GM03348 (cell line): ENCODE measurements at places on chromosomes 4 and X.

GRCh38 chr4:6916587-6917460 is 7.2 kb downstream of the TBC1D14 start:
- DNase-seq, result no peak

DNA sequence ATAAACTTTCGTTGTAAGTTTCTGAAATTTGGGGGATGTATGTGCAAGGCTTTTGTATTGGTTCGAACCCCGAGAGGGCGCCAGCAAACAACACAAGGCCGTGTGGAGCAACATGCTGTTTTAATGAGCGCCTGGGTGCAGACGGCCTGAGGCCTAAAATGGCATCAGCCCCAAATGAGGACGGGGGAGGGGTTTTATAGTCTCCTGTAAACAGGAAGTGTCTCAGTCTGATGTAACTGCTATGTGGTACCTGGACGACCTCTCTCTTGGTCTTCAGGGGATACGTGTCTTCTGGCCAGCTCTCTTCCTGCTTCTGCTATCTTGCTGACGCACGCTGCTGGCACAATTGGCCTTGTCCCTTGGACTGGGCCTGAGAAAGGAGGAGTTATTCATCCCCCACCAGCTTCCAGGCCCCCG is 1348.0 kb downstream of the ADGRL3 start:
- no peak for DNase-seq

DNA sequence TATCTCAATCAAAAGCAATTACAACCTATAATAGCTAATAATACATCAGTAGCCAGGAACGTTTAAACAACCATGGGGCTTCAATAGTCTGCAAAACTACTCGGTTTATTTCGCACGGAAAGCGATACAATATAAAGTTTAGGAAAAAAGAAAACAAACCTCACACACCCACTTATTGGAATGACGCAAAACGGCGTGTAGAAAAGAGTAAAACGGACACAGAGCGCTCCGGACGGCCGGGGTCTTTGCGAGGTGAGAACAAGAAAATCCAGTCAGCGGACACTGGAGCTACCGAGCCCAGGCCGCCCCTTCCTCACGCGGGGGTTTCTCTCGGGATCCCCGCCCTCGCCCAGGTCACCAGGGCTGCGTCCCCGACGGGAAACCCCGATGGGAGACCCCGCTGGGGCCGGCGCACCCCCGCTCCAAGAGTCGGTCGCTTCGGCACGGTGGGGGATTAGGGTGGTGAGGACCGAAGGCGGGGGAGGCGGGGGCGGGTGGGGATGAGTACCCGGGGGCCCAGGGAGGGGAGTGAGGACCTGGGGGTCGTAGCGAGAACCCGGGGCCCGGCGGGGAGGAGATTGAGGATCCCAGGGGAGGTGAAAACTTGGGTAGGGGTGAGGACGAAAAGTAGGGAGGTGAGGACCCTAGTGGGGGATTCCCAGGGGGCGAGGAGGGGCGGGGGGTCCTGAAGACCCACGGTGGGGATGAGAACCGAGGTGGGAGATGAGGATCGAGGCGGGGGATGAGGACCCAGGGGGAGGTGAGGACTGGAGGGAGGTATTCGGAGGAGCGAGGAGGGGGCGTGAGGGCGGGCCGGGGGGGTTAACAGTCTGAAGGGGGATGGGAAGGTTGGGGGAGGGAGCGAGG is 737 bp downstream of the NELFA start:
- no peak for DNase-seq

GRCh38 chrX:16979226-16979625 is 32.8 kb downstream of the REPS2 start:
- DNase-seq, result no peak

DNA sequence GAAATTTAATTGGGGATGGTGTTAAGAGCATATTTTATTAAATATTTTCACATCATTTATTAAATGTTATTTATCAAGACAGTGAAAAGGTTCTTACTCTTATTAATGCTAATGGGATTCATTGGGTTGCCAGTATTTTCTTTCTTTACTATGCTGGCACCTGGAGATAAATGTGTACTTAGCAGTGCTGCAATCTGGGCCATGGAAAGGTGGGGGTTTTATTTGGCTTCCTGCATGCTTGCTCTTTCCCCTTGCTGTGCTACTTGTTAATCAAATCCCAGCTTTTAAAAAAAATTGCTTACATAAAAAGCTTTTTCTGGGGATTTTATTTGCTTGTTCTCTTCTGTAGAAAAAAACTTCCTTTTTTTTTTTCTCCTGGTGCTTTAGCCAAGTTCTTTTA is 48.3 kb downstream of the ZAR1 start:
- no peak for DNase-seq

DNA sequence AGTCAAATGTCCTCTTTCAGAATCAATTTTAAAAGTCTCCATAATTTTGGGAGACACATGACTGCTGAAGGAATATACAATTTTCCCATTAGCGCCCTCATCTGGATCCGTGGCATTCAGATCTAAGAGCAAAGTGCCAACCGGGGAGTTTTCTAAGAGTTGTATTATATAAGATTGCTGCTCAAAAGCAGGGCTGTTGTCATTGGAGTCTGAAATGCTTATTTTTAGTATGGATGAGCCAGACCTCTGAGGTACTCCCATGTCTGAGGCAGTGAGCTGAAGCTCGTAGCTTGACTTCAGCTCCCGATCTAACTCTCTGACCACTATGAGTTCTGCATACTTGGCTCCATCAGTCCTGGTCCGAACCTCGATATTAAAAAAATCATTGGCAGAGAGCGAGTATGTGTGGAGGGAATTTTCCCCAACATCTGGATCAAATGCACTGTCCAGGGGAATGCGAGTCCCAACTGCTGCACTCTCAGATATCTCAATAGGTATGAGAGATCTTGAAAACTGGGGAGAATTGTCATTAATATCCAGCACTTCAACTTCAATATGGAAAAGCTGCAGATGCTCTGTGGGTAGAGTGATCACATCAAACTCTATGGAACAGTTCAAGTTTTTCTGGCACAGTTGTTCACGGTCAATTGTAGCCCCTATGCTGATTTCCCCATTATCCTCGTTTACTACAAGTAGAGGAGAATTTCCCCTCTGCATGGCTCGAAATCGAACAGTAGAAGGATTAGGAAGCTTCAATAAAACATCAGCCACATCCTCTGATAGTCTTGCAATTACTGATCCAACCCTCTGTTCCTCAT is 917 bp downstream of the PCDH18 start:
- peak; percentile 24 for DNase-seq

- peak; percentile 57 for DNase-seq
Measured at GRCh38 chr4:108433832-108434231, 186.5 kb upstream of the RPL34 start.

- no peak for DNase-seq
Measured at GRCh38 chr4:9988363-9988749, 32.9 kb downstream of the SLC2A9 start.

GRCh38 chrX:145178268-145178667 is 69.0 kb upstream of the SPANXN1 start:
- no peak for DNase-seq

- DNase-seq, result no peak
Measured at GRCh38 chrX:123924186-123924585, 37.3 kb upstream of the STAG2 start.

- DNase-seq, result no peak
Measured at GRCh38 chr4:120130786-120131185, 64.1 kb upstream of the MAD2L1 start.

DNA sequence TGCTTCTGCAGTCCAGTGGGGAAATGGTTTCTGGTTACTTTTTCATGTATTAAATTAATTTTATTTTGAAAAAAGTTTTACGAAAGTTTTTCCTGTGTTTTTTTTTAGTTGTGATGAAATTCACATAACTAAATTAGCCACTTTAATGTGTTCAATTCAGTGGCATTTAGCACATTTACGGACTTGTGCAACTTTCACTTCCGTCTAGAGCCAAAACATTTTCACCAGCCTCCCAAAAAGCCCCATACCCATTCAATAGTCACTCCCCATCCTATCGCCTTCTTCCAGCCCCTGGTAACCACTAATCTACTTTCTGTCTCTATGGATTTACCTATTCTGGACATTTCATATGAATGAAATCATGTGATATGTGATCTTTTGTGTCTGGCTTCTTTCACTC is 22.8 kb upstream of the TBL1X start:
- DNase-seq, result no peak

GRCh38 chr4:38152721-38153386 is 192.7 kb downstream of the PTTG2 start:
- DNase-seq, result no peak

- no peak for DNase-seq
Measured at GRCh38 chr4:148069895-148070178, 337.9 kb downstream of the ARHGAP10 start.

GRCh38 chr4:108287834-108288413 is 119.2 kb upstream of the LEF1 start:
- no peak for DNase-seq

GRCh38 chrX:69018416-69019072 is 146.7 kb downstream of the PJA1 start:
- no peak for DNase-seq

GRCh38 chrX:125202591-125203248 is 117.0 kb upstream of the TEX13C start:
- no peak for DNase-seq

DNA sequence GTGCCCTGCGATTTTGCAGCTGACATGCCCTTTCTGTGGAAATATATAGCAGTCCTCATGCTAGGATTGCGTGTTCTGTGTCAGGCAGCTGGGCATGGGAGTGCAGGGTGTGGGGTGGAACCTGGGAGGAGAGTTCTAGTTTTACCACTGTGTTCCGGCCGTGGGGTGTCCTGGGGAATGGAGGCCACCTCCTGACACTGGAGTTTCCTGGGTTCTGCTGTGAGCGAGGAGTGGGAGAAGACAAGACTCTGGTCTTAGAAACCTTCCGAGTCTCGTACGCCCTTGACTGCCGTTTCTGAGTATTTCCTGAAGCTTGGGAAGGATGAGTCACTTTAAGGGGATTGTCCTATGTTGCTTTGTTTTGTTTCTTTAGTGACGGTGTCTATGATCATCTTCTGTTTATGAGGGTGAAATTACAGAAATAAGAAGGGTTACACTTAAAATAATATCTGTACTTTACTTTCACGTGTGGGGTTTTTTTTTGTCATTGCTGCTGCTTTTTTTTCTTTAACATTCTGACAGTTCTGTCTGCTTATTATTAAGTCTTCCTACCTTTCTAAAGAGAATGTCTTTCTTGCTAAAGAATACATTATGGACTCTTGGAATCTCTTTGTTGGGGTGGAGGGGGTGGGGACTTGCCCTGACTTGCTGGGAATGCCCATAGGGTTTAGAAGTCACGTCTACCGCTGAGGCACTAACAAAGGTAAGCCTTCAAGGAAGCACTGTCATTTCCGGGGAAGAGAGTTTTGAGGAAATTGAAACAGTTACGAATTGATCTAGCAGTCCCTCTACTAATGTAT is 19.1 kb downstream of the CD99 start:
- peak; percentile 70 for DNase-seq

DNA sequence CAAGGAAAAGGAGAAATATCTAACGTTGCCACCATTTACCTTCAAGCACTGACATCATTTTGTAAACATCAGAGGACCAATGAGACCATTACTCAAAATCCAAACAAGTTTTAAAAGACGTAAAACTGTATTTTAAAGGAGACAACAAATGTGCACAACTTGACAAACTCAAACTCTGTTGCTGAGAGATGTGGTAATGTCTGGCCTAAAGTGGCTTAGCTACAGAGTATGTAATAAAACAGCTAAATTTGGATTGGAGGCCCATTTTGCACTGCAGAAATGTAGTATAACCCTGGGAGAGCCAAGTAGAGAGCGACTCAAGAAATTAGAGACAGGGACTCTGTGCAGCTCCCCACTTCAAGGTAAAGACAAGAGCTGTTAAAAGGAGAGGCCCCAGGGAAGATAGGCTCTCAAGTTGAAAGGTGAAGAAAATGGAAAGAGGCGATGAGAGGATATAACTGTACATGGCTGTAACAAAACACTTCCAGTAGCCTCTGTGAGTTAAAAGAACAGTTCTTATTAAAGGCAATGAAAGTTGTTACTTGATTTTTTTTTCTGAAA is 20.3 kb downstream of the UNC5C start:
- no peak for DNase-seq

DNA sequence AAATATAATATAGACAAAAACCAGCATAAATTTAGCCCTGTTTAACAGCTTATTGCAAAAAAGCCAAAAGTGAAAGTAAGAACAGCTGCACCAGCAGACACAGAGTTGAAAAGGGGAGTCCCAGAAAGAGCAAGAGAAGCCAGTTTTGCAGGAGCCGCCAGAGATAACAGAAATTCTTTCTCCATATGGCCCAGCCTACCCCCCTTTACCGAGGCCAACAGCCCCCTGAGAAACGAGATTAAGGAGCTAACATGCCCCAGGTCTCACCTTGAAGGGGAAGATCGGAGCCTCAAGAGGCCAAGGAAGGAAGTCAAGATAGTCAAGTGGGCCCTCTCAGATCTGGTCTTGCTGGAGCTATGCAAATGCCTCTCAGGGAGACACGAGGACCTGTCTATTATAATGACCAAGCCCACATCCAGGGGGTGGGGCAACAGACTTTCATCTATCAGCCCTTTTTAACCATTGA is 4.8 kb downstream of the ACOX3 start:
- no peak for DNase-seq

DNA sequence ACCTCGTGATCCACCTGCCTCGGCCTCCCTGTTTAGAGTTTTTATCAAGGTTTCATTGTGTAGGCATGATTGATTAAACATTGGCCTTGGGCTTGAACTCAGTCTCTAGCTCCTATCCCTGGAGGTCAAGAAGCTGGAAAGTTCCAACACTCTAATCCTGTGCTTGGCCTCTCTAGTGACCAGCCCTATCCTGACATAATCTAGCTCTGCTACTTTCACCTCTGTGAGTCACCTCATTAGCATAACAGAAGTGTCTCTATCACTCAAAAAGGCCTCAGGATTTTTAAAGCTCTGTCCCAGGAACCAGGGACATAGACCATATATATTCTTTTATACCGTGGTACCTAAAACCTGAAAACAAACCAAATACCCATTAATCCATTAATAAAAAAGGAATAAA is 377.5 kb downstream of the CENPC start:
- no peak for DNase-seq

DNA sequence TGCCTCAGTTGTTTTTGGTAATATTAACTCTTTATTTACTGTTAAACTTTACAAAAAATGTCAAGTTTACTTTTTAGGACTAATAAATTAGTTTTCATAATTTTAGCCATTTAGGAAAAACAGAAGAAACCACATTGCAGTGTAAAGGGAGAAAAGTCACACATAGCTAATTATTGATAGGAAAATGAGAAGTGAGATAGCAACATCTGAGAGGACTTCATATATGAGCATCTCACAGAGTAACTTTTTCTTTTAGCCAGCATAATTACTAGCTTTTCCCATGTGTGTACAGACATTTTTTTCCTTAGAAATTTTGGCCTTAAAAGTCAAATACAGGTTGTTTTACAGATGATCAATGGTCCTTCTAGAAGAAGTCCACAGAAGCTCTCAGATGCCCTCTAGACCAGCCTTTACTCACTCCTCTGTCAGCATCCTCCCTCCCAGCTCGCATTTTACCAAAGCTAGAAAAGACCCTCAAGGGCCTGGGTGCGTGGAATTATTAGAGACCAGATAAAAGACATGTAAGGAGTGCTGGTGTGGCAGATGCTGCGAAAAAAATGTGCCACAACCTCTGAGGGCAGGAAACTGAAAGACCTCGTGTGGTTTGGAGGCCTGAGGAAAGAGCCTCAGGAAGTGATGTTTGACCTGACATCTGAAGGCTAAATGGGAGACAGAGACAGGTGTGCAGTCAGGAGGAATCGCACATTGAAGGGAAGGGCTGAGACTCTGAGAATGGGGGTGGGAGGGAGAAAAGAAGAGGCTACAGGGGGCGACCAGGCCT is 156.9 kb downstream of the CBR4 start:
- no peak for DNase-seq
